ENCODE measurements at places on chromosomes 2 and 18.
A peak's percentile ranks its signal among the peaks of the same experiment; 100 is the strongest.

GRCh38 chr2:227608561-227609338 lies 5.9 kb downstream of the SCYGR3 start:
- no peak for DNase-seq

GRCh38 chr2:78301166-78301789 lies 724.2 kb upstream of the REG3G start:
- no peak for DNase-seq

GRCh38 chr2:21694079-21694878 lies 570.5 kb downstream of the TDRD15 start:
- no peak for DNase-seq

- no peak for DNase-seq
Observed at GRCh38 chr2:83081826-83082690, 1377.0 kb downstream of the SUCLG1 start.

DNA sequence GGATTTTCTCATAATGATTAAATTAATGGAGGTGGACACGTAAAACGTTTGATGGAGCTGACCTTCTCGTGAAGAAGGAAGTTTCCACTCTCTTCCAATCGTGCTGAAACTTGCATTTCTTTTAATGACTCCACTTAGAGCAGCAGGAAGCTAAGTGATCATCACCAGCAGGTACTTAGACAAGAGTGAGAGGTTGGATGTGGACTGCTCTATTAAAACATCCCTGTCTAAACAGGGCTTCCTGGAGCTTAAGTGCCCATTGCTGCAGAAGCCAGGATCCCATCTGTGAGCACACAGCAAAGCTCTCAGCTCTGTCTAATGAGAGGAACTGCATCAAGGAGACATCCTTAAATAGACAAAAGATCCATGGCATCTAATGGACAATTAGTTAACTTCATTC lies 1539.5 kb upstream of the CELF4 start:
- DNase-seq = no peak

DNA sequence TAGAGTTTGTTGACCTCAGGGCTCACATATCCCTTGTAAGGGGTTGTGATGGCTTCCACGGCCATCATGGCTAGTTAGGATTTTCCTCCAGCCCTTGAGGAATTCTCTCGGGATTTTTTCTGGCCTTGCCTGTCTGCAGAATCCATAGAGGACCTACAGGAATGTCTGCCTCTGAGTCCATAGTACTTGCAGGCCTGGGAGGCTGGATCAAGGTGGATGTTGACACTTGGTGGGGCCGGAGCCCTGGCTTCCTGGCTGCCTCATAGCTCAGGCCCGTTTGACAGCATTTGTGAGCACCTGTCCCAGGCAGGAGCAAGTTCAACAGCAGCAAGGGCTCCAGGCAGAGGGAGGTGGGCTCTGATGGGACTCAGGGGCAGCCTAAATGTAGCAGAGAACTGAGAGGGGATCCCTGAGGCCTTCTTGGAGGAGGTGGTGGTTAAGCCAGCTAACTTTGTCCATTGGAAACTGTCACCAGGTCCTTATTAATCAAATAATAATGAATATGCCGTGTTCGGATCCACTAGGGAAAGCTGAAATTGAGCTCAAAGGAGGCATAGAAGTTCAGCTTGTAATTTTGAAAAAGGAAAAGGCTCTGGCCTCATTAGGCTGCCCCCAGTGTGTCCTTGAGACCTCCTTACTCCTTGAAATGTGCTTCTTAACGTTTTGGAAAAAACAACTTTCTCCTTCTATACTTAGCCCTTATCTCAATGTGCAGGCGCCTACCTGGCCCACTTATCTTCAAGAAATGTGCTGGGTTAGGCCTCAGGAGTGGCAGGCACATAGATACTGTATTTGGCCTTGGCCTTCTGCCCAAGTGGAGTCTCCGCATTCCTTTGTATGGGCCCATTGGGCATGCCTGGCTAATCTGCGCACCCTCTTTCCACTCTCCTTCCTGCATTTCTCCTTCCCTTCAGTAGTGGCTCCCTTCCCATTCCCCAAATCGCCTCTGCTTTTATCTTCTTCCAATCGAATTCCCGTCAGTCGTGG lies 66.9 kb downstream of the HPCAL1 start:
- DNase-seq = no peak

GRCh38 chr2:63073994-63074393 lies 23.4 kb downstream of the OTX1 start:
- DNase-seq = no peak

- DNase-seq = no peak
Observed at GRCh38 chr2:176704282-176704858, 435.1 kb downstream of the MTX2 start.

- DNase-seq = no peak
Observed at GRCh38 chr2:174563530-174564282, 33.9 kb downstream of the WIPF1 start.

- DNase-seq = no peak
Observed at GRCh38 chr2:231462729-231463465, 1.4 kb downstream of the NCL start.

DNA sequence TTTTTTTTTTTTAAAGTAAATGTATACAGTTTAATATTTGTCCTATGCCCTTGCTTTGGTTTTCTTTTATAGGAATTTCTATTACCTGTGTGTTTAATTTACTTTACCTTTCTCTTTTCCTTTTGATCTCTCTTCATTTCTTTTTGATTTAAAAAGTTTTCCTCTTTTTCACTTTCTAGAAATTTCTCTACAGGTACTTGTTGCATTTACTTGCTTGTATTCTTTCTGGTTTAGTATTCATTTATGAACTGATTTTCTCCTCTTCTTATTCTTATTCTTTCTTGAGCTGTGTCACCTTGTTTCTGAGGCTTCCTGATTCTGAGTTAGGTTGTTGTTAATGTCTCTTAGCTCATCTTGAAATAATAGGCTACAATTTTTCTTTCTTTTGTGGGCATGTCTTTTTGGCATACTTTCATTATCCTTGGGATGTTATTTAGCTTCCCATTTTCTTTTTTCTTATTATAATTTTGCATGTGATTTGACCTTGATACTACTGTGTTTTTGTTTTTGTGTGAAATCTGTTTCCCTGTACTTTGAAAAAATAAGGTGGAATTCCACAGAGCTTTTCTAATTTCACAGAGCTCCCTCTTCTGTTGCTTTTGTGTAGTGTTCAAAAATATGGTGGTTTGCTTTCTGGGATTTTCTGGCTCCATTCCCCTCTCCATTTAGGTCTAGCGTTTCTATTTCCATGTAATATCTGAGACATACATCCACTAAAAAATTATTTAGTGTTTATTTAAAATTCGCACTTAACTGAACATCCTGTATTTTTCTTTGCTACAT lies 25.5 kb upstream of the ALMS1 start:
- DNase-seq = peak; percentile 11

DNA sequence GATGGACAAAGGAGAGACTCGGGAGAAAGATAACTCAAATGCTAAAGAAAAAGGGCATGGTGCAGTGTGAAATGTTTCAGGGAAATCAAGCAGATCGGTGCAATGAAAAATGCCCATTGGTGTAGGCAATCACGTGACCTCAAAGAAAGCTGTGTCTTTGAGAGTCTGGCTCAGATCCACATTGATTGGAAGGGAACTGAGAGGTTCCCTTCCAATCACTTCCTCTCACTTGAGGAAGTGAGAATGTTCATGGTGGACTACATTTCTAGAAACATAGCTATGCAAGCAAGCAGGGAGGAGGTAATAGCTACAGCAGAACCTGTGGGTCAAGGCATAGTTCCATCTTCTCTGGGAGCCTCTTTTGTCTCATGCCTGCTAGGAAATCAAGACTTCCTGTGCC lies 187.4 kb downstream of the LPIN1 start:
- DNase-seq = no peak

GRCh38 chr18:75790796-75791195 lies 363.3 kb upstream of the SMIM21 start:
- DNase-seq = no peak

DNA sequence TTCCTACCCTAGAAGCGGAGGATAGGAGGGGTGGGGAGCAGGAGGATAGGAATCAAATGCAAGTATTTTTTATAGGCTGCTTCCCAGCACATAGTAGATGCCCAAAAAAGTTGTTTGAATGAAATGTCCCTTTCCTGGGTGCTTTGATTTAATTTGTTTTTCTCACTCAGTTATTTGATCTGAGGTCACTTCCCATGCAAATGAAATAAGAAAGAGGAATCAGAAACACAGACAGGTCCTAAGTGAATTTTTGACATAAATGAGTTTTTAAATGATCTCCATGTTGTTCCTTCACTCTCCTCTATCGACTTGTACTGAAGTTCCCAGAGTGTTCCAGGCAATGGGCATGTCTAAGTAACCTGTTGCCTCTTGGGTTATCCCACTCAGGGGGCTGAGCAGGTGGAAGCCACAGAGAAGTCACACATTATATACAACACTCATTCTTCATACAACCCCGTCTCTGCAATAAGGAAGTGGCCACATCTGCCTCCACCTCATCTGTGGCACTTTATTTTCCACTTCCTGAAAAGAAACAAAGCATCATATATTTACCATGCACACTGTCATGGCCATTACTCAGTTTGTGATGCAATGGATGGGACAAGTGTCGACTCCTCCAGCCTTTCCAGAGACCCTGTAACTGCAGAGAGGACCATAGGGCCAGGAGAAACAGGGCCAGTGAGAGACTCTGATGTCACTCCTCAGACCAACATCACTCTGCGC lies 81.9 kb upstream of the ZNF397 start:
- DNase-seq = no peak

GRCh38 chr18:74652392-74652988 lies 54.8 kb downstream of the ZNF407 start:
- DNase-seq = peak; percentile 54

DNA sequence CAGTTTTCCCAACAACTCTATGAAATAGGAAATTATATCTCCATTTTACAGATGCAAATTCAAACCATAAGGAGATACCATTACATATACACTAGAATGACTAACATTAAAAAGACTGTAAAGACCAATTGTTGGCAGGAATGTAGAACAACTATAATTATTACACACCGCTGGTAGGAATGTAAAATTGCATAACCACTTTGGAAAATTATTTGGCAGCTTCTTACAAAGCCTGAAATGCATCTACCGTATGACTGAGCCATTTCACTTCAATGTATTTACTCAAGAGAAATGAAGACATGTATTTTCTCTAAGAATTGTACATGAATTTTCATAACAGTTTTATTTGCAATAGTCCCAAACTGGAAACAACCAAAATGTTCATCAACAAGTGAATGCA lies 189.1 kb upstream of the BCL2L11 start:
- DNase-seq = no peak

GRCh38 chr2:227870710-227871374 lies 589 bp upstream of the DAW1 start:
- no peak for DNase-seq

DNA sequence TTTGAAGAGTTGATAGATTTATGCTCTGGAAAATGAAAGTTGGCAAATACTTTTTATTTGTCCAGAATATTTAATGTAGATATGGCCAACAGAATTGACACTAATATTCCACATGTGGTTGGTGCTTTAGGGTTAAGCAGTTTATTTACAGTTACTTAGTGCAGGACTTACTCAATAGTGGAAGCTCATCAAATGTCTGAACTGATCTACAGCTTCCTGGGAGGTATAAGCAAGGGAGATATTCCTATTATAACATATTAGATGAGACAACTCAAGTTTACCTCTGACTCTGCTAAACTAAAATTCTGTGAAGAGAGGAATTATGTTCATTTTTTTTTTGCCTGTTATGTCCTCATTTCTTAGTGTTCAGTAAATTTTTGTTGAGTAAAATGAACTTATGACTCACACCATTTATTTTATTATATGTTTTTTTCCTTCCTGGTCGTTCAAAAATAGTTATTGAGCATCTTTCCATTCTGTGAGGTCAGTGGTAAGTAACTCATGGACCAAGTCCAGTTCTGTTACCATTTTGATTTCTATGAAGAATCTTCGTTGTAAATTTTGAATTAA lies 13.6 kb downstream of the ABI2 start:
- DNase-seq = no peak

DNA sequence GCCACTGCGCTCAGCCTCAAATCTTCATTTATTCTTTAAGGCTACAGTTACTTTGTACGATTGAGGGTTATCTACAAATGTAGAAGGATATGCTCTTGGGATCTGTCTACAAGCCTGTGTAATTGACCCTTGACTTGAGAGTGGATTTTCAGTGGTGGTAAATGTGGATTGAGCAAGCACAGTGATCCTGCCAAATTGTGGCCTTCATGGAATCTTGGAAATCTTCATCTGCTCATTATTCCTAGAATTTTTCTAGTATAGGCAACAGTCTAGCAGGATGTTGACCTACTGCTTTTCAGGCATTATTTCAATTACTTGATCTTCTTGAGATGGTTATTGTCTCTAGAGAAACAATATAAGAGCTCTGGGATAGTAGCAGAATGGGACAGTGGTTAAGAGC lies 226.1 kb upstream of the REV1 start:
- no peak for DNase-seq

- peak; percentile 62 for DNase-seq
Observed at GRCh38 chr18:55314615-55315237, 273.3 kb downstream of the TCF4 start.

GRCh38 chr2:12549641-12550040 lies 167.1 kb upstream of the TRIB2 start:
- no peak for DNase-seq

DNA sequence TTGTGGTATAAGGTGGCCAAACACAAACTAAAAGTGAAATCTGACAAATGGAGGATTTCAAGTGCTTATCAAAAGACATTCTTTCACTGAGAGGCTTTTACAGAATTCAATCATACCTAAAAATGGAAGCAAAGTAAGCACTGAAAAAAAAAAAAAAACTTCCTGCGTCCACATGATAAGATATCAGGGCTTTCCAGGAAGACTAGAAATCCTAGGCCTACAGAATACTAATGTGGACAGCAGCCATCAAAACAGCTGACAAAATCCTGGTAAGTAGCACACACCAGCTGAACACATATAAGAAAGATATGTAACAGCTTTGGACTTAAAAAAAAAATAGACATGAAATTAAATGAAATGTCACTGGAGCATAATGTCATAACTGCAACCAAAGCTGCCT lies 178.2 kb downstream of the SUCLG1 start:
- DNase-seq = no peak

GRCh38 chr2:88329815-88330603 lies 122.5 kb downstream of the FOXI3 start:
- DNase-seq = peak; percentile 93

DNA sequence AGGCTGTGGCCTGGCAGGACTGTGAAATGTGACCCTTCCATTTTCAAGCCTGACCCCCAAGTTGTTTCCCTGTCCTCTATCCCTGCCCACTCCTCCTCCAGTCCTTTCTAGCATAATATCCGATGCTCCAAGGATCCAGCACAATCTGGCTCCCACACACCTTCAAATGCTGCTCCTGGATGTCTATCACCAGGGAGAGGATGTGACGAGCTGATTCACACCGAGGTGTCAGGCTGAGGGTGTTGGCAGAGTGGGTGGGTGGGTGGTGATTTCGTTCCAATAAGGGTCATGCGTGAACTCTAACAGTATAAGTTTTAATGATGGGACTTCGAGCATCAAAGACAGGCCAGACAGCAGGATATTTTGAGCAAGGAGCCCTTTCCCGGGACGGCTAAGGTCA lies 107.8 kb downstream of the CELF4 start:
- DNase-seq = no peak

GRCh38 chr2:185402474-185402873 lies 336.1 kb upstream of the FSIP2 start:
- DNase-seq = no peak

All from neural progenitor cell (in vitro differentiated cells).